ENCODE measurements at places on chromosomes 3 and 15. TPM values are rescaled to one million over a fixed set of nuclear protein-coding genes. Genes with fewer than 3 reads are reported as not detected.

- DNase-seq, result no peak
Measured at GRCh38 chr3:72563690-72564370, 284.4 kb downstream of the SHQ1 start.

- no peak for DNase-seq
Measured at GRCh38 chr3:175608356-175608755, 749.2 kb downstream of the NAALADL2 start.

DNA sequence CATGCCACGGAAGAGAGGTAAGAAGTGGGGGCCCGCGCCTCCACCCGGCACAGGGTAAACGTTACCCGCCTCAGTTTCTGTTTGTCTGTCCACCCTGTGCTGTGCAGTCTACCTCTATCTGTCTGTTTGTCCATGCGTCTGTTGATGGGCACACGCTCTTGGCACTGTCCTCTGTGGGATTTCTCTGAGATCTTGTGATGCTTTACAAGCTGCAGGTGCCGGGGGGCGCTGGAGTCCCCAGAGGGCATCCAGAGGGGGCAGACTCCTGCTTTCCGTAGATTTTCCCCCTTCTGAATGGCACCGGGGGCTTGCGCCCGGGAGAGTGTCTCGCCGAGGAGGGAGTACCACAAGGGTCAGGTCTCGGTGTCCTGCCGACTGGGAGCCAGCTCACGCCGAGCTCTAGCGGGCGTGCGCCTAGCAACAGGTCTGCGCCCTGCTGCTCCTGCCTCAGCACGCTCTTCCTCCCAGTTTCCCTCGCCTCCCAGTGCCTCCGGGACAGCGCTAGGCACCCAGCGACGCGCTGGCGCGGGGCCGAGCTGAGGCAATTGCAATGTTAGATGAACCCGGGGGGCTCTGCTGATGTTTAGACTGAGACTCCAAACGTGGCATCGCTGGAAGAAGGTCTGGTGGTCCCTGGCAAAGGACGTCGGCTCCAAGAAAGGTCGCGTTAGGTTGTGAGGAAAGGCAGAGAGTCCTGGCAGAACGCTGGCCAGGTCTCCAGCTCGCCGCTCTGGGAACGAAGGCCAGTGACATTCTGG is 667 bp downstream of the CEMIP start:
- no peak for DNase-seq

GRCh38 chr3:186994000-186994955 is 64.0 kb downstream of the ST6GAL1 start:
- DNase-seq, result no peak

GRCh38 chr3:162719684-162720341 is 1223.2 kb downstream of the OTOL1 start:
- peak; percentile 90 for DNase-seq

HEG1 gene
- total RNA-seq, result 19.6 TPM

- DNase-seq, result no peak
Measured at GRCh38 chr3:113698213-113698742, 1.8 kb upstream of the USF3 start.

DNA sequence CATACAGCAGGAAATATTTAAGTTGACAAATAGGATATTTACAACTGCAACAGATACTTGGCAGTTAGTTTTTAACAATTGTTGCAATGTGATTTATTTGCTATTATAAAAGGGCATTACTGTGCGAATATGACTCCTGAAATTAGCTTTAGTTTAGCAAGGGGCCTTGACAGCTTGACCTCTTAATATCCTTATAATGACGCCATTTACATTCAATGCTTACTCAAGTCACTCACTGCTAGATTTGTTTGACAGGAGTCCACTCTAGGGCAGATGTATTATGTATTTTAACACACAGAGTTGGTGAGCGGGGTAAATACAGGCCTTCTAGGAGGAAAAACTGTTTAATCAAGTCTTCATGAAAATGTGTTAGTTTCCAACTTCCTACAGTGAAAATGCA is 58.1 kb upstream of the C15orf61 start:
- DNase-seq, result no peak

GRCh38 chr3:100090669-100091005 is 23.7 kb downstream of the FILIP1L start:
- no peak for DNase-seq

DNA sequence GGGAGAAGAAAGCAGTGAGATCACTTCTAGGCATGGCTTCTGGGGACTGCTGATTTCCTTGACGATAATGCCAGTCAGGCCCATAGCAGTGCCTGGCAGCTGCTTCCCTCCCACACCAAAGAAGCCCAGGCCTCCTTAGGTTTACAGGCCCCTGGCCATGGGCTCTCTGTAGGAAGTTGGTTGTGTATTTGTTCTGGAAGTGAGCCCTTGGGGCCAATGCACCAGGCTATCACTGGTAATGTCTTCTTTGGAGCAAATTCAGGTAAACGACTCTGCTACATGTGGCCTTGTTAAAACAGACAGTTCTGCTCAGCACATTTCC is 89.3 kb downstream of the CCNL1 start:
- no peak for DNase-seq

GABRR3 gene
- total RNA-seq, result not detected

- no peak for DNase-seq
Measured at GRCh38 chr15:40358471-40359353, 693 bp downstream of the DISP2 start.

DNA sequence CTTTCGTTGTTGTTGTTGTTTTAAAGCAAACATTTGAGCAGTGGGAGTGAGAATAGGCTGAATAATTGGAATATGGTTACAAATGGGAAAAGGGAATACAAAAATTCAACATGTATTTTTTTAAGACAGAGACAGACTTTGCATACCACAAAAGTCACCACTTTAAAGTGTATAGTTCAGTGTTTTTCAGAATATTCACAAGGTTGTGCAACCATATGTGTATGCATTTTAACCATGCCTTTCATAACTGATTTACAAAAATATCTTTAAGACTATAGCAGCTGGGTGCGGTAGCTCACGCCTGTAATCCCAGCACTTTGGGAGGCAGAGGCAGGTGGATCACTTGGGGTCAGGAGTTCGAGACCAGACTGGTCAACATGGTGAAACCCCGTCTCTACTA is 41.3 kb downstream of the EHHADH start:
- DNase-seq, result no peak

GRCh38 chr3:159763011-159763601 is 225.5 kb upstream of the IL12A start:
- DNase-seq, result no peak

- no peak for DNase-seq
Measured at GRCh38 chr15:25242166-25242879, 196.5 kb downstream of the UBE3A start.

UBA7 gene
- total RNA-seq, result 2.4 TPM
